ENCODE measurements at places on chromosomes 5 and 9.

DNA sequence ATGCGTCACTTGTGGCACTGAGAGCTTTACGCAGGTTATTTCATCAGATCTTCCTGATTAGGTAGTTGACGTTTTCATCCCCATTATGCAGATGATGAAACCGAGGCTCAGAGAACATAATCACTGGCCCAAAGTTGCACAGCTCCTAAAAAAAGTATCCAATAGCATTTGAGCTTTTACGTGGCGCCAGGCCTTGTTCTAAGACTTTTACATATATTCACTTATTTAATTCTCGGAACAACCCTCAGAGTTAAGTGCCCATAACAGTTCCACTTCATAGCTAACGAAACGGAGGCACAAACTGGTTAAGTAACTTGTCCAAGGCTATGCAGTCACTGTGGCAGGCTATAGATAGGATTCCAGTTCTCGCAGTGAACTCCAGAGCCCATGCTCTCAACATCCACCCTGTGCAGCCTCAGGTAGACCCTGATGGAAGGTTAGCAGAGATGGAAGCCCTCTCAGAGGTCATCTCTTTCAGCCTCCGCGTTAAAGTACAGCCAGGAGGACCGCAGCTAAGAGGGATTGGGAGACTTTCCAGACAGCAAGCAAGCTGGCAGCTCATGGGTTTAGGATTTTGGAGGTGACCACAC, 39.3 kb downstream of the AMBP start:
- no peak for DNase-seq

GRCh38 chr5:144002876-144003275, 167.6 kb downstream of the YIPF5 start:
- no peak for DNase-seq

- DNase-seq = no peak
These were observed 84.0 kb downstream of the ERP44 start for GRCh38 chr9:100014846-100015245.

- DNase-seq = no peak
These were observed 12.9 kb downstream of the AQP3 start for GRCh38 chr9:33434317-33435105.

DNA sequence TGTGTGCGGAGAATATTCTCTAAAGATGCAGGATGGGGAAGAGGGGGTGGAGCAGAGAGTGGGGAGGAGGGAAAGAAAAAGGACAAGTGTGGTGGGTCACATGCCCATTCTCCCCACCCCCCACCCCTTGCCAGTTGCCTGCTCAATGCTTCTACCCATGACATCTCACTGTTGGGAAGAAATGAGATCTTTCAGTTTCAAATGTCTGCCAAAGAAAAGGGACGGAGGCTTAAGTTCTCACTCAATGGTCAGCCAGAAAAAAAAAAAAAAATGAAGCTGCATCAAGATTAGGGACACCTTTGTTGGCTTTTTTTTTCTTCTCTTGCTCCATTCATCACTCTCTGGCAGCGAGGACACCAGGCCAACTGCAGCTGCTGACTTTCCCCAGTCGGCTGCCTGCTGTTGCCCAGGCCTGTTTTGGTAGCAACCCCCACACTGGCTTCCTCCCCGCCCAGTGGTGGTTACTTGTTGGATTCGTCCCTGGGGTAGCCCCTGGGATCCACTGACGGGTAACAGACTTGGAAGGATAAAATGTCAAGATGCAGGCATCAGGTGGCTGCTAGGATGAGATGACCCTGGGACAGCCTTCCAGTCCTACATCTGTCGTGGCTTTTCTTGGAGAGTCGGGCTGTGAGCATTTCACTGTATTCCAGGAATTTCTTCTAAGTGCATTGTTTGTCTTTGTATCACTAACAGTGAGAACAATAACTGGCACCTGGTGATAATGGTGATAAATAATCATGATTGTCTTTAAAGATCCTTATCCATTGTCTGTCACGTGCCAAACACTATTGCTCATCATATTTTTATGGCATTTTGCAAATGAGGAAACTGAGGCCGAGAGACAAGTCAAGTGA, 9.1 kb downstream of the WWC1 start:
- DNase-seq = peak; percentile 10

DNA sequence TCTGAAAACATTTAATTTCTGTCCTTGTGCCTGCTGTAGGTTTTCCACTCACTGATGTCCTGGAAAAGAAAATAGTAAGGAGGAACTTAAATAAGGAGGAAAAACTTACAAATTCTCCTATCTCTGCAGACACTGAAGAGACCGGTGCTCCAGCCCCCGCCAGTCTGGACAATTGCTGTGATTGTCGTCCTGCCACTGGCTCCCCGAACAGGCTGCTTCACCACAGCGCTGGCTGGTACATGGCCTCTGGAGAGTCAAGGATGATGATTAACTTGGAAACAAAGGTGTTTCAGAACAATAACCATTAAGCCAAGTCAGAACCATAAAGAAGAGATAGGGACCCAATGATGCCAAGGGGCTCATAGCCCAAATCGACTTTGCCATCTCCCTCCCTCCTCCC, 7.3 kb downstream of the PLAC8L1 start:
- DNase-seq = no peak

DNA sequence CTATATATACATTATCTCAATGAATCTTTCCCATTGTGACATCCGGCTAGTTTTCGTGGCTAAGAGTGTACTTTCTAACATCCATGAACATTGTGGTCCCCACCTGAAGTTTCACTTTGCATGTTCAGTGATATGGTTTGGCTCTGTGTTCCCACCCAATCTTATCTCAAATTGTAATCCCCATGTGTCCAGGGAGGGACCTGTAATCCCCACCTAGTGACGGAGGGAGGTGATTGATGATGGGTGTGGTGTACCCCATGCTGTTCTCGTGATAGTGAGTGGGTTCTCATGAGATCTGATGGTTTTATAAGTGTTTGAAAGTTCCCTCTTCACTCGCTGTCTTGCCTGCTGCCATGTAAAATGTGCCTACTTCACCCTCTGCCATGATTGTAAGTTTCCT, 28.1 kb downstream of the MRPL22 start:
- DNase-seq = no peak

GRCh38 chr9:109428854-109429253, 69.3 kb downstream of the PTPN3 start:
- DNase-seq = no peak

- no peak for DNase-seq
These were observed 3.8 kb upstream of the SQSTM1 start for GRCh38 chr5:179816796-179817469.
